ENCODE measurements at places on chromosomes 3 and 15.

- no peak for DNase-seq
Measured at GRCh38 chr15:40306908-40307307, 827 bp downstream of the PLCB2 start.

DNA sequence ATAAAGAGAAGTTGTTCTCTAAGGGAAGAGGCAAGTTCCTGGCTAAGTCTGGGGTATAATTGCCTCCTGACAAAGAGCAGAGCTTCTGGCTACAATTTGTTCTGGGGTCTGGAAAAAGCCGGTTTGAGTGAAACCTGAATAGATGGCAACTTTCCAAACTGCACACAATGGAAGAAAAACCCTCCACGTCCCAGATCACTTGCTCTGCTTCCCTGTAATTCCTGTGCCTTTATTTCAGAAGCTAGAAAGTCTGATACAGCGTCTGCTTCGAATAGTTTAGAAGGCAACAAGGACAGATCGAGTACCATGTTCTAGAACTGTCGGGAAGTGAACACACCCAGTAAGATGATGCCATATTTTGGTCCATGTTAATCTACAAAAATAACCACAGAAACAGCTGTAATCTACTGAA is 1.6 kb upstream of the WDR82 start:
- DNase-seq = no peak

- DNase-seq = peak; percentile 45
Measured at GRCh38 chr15:74489518-74490338, 28.8 kb upstream of the UBL7 start.

DNA sequence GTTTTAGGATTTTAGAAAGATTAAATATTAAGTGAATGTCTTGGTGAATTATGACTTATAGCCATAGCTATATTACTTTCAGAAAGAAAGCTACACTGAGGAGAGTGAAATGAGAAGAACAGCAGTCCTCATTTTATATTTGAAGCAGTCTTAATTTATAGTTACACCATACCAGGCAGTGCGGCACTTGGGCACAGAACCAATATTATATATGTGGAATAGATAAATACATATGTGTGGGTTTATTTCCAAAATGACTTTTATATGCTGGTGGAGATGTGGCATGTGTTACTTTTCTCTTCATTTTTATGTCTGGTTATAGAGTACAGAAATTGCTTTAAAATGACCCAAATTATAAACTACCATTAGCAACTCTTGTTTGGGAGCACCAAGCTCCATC is 759.5 kb downstream of the GRM7 start:
- no peak for DNase-seq

- no peak for DNase-seq
Measured at GRCh38 chr3:95926904-95927501, 887.4 kb upstream of the EPHA6 start.

DNA sequence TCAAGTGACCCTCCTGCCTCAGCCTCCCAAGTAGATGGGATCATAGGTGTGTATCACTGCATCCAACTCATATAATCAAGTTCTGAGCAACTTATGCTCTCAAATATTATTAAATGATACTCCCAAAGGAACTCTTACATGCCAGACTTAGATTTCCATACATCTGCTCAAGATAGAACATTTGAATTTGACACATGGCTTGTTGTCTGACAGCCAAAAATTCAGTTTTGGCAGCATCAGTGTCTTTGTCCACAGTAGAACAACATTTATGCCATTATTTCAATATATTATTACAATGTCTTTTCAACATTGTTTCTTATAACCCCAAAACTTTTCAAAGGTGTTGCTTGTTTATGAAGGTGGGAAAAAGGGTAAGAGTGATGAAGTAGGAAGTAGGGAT is 116.2 kb downstream of the SUCNR1 start:
- DNase-seq = no peak

- DNase-seq = no peak
Measured at GRCh38 chr15:75437721-75438120, 13.8 kb downstream of the SIN3A start.

- DNase-seq = peak; percentile 58
Measured at GRCh38 chr3:136994772-136995516, 37.2 kb downstream of the IL20RB start.

- no peak for DNase-seq
Measured at GRCh38 chr3:193983846-193984818, 151.8 kb upstream of the HES1 start.

GRCh38 chr3:195297446-195297845 is 26.5 kb upstream of the XXYLT1 start:
- DNase-seq = no peak

DNA sequence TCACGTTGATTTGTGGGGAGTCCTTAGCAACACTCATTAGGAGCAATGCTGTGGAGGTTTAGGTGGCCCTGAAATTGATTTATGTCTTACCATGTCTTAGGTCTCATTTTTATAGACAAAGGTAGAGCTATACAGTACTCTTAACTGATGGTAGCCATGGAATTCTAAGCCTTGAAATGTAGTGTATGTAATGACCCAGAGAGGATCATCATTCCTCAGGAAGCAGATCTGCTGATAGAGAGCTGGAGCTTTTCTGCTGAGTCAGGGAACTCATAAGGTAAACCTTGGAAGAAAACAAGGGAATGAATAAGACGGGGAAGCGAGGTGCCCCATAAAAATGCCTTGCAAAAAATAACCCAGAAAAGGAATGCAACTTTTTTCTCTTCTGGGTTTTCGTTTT is 34.0 kb upstream of the ZNF639 start:
- no peak for DNase-seq

DNA sequence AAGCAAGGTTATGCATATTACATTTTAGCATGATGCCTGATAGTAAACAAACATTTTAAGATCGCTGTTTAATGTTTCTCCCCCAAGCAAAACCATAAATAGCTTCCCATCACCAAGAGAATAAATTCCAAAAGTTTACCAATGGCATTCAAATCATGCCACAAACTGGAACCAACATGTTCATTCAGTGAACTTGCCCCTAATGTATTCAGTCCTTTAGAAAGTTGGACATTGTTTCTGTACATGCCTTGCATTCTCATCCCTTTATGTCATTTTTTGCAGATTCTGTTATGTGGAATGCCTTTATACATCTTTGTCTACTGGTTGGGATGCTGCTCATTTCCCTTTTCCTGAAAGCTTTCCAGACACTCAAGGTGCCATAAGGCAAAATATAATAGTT is 105.5 kb downstream of the PYDC2 start:
- DNase-seq = no peak

DNA sequence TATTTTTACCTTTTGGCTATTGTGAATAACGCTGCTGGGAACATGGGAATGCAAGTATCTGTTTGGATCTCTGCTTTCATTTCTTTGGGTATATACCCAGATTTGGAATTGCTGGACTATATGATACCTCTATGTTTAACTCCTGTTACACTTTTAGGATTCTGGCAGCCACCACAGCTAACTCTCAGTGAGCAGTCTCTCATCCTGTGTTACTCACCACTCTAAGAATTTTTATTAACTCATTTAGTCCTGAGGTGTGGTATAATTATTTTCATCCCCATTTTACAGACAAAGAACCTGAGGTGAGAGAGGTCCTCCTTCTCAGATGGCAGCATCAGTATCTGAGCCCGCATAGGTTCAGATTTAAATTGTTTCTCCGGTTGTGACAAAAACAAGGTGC is 1.1 kb downstream of the SPATA12 start:
- DNase-seq = no peak

DNA sequence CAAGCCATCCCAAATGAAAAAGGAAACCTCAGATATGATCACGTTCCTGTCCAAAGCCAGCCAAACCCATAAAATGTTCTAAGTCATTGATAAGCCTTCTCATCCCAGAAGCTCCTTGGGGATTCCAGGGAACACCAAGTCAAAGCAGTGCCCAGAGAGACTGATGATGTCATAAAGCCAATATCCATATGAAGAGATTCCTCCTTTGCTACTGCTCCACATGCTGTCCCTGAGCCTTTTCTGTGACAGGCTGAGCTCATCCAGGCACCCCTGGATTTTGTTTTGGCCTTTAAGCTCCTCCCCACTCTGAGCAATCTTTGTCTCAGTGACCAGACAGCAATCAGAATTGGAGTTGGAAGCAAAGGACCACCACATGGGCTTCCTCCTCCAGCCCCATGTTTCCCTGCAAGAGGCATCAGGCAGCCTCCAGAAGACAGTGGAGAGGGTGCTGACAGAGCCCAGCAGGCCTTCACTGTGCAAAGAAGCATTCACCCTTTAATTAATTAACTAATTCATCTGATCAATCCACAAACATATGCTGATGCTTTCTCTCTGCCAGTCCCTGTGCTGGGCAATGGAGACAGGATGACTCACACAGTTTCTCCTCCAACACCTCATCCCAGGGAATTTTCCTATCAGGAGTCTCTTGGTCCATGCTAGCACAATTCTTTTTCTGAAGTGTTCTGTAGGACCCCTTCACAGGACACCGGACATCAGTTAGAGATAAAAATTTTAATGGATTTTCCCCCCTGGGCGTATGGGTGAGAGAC is 25.0 kb downstream of the MEX3B start:
- DNase-seq = no peak

GRCh38 chr15:67189326-67190051 is 65.0 kb downstream of the AAGAB start:
- peak; percentile 92 for DNase-seq

GRCh38 chr3:48273594-48274211 is 32.8 kb downstream of the ZNF589 start:
- DNase-seq = peak; percentile 56

GRCh38 chr3:33201195-33201594 is 17.4 kb downstream of the SUSD5 start:
- no peak for DNase-seq

GRCh38 chr3:12194209-12194608 is 35.5 kb upstream of the TIMP4 start:
- no peak for DNase-seq

- DNase-seq = no peak
Measured at GRCh38 chr3:95719481-95719880, 1094.9 kb upstream of the EPHA6 start.
